HuH-7.5 (cell line): ENCODE measurements at places on chromosomes 16 and 17.
A peak's percentile ranks its signal among the peaks of the same experiment; 100 is the strongest.

DNA sequence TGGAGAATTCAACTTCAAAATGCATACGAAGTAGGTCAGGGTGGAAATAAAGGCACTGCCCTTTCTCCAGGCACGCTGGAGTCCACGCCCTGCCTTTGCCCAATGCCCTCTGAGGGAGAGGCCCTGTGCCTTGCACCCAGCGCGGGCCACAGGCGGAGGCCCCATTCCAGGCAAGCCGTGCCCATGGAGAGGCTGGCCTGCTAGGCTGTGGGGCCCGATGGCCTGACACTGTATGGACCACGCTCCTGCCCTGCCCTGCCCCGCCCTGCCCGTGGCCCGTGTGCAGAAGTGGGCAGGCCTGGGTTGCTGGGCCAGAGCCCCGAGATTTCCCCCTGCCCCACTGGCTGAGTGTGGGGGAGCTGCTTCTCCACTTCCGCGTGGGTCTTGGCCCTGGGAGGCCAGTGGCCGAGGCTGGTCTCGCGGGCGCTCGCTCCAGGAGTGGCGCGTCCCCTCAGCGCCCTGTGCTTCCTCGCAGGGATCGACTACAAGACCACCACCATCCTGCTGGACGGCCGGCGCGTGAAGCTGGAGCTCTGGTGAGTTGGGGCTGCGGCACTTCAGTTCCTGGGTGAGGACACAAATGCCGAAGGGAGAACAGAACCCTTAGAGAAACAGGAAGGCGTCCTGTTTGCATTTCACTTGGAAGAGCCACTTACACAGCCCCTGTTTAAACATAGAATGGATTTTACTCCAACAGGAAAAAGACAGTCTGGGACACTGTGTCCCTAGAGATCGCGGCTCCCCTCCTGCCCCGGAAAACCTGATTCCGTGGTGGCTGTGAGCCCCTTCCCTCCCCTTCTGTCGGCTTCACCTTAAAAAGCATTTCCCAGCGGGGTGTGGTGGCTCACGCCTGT, 13.8 kb upstream of the WFIKKN1 start:
- DNase-seq = no peak

DNA sequence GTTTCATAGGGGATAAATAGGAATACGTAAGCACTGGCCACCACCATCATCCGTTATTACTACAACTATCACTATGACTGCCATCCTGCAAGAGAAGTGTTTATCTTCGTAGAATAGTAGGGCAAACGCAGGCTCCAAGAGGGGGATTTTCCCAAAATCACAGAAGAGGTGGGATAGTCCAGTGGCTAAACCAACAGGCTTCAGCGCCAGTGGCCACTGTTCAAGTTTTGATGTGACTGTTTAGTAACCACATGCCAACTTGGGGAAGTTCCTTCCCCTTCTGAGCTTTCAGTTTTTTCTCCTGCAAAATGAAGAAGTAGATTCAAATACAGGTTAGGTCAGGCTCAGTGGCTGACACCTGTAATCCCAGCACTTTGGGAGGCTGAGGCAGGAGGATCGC, 60.7 kb upstream of the GRIN2A start:
- DNase-seq = no peak

DNA sequence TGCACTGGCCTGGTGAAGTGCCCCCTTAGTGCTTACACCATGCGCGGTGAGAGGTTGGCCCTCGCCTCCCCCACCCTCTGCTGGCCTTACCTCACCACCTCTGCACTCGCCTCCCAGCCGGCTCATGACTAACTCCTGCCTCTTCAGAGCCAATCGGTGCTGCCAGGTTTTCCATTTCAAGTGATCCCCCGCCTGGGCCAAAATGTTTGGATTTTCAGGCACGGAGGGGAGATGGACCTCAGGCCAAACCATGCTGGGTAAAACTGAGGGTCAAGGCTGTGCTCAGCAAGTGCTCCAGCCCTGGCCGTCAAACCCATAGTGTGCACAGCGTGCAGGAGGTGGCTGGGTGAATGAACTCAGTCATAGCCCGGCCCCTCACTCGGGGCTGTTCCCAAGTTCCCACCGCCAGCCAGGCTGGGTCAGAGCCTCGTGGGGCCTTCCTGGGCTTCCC, 175.4 kb downstream of the SEC14L1 start:
- DNase-seq = no peak

DNA sequence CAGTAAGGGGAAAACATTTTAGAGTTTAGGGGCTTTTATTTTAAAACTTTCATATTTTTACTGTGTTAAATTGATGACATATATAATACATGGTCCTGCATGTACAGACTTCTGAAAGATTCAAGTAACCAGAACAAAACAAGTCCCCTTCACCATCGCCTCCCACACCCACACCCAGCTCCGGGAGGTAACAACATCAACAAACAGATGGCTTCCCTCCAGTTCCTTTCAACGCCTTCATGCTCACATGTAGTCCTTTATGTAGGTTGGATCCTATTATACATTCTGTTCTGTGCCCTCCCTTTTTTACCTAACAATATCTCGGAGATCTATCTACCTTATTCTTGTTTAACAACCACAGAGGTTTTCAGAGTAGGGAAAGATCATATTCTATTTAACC, 30.5 kb downstream of the GINS3 start:
- DNase-seq = no peak

GRCh38 chr17:77849239-77849638, 109.3 kb upstream of the TNRC6C start:
- no peak for DNase-seq

- peak; percentile 23 for DNase-seq
These were observed 80.4 kb downstream of the EFCAB5 start for GRCh38 chr17:30021708-30022317.

DNA sequence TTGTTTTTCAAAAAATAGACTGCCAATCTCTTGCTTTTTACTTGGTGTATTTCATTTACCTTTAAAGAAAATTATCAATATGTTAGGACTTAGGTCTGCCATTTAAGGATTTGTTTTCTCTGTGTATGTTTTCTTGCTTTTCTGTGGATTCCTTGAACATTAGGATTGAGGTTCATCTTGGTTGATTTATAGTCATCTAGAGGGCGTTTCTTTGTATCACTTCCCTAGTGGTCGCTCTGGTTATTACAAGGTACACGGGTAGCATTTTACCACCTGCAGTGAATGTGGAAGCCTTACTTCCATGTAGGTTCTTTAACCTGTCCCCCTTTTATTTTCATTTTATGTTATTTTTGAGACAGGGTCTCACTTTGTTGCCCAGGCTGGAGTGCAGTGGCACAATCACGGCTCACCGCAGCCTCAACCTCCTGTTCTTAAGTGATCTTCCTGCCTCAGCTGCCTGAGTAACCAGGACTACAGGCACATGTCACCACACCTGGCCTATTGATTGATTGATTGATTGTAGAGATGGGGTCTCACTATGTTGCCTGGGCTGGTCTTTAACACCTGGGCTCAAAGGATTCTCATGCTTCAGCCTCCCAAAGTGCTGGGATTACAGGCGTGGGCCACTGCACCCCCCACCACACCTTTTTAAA, 35.2 kb upstream of the CBX4 start:
- peak; percentile 72 for DNase-seq

- DNase-seq = no peak
These were observed 4.5 kb downstream of the ZNF652 start for GRCh38 chr17:49357516-49357915.

GRCh38 chr17:80261159-80261894, 675 bp downstream of the RNF213 start:
- DNase-seq = peak; percentile 67

- DNase-seq = no peak
These were observed 120.2 kb upstream of the SALL1 start for GRCh38 chr16:51271156-51271701.
